Femur (tissue), 1 donor: ENCODE measurements at places on chromosomes 1 and 21.

- DNase-seq = no peak
Observed at GRCh38 chr1:81053826-81054225, 746.9 kb upstream of the ADGRL2 start.

- peak; percentile 73 for DNase-seq
Observed at GRCh38 chr1:213374369-213374768, 323.3 kb downstream of the RPS6KC1 start.

DNA sequence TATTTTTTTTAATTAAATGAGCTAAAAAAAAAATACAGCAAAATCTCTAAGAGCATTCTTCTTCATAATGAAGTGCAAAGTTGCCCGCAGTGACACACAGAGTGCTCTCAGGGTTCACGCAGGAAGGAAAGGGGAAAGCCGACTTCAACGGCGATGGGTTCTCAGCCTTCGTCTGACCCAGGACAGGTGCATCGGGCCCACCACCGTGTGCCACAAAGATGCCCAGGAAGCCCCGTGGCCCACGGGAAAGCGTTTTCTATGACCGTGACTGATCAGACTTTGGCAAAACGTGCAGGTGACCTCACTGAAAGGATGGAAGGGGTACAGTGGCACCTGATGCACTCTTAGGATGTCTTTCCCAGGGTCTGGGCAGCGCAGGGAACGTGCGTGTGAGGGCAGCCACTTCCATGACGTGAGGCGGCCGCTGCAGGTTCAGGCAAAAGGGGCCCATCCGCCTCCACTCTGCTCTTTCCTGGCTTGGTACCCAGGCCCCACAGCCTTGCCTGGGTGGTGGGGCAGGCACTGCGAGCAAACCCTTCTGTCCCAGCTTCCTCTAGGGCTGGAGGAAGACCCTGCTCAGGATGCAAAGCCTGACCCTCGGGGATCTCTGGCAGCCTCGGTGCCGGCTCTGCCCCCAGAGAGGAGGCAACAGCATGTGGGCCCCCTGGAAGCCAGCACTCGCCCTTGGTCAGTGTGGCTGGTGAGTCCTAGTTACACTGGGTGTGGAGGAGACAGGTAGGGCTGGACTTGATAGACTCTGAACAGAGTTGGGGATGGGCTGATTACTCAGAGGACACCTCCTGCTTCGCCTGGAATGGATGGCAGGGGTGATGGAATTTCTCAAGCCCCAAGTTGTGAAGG is 8.3 kb downstream of the LRRC47 start:
- no peak for DNase-seq

GRCh38 chr1:53048960-53049573 is 12.9 kb upstream of the PODN start:
- peak; percentile 44 for DNase-seq

- no peak for DNase-seq
Observed at GRCh38 chr1:219283541-219283940, 109.9 kb downstream of the LYPLAL1 start.

DNA sequence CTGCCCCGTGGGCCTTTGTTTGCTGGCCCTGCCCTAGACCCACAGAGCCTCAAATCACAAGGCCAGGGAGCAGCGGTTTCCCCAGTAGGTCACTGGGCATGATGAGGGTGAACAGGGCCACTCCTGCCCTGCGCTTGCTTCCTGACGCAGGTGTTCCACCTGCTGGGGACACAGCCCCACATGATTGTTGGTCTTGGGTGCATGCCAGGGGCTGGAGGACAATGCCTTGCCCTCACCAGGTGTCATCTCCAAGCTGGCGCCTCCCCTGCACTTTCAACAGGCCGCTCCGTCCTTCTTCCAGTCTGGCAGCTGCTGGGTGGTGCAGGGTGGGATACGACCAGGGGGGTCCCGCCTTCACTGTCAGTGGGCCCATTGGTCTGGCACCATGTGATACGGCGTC is 24.3 kb downstream of the IL10RB start:
- DNase-seq = no peak

GRCh38 chr1:75791022-75791421 is 5.0 kb downstream of the RABGGTB start:
- DNase-seq = no peak

- DNase-seq = no peak
Observed at GRCh38 chr1:221549815-221550214, 192.1 kb downstream of the DUSP10 start.

DNA sequence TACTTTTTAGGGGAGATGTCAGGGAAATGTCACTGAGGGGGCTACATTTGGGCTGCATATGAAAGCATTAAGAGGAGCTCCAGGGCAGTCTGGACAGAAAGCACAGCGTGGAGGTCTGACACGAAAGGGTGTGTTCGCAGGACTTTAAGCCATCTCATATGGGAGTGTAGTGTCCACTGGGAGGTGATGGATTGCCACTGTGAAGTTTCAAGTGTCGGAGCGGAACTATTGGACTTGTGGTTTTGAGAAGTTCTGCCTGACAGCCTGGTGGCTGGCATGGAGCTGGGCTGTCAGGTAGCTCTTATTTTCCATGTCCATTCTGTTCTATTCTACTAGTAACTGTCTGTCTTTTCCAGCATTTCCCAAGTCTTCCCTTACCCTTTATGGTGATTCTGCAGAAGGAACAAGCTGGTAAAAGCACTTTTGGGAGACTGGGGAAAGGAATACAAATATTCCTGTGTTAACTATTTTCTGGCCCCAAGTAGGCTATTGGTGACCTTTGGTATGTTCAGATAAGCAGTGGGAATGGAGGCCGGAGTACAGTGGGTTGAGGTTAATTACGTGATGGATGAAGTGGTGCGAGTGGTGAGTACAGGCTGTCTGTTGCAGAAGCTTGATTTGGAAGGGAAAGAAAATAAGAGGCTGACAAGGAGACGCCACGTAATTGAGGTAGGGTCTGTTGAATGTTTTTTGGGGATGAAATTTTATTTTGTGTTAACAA is 19.3 kb downstream of the B3GALT5 start:
- DNase-seq = no peak

GRCh38 chr1:15574741-15575140 is 10.1 kb downstream of the AGMAT start:
- no peak for DNase-seq

DNA sequence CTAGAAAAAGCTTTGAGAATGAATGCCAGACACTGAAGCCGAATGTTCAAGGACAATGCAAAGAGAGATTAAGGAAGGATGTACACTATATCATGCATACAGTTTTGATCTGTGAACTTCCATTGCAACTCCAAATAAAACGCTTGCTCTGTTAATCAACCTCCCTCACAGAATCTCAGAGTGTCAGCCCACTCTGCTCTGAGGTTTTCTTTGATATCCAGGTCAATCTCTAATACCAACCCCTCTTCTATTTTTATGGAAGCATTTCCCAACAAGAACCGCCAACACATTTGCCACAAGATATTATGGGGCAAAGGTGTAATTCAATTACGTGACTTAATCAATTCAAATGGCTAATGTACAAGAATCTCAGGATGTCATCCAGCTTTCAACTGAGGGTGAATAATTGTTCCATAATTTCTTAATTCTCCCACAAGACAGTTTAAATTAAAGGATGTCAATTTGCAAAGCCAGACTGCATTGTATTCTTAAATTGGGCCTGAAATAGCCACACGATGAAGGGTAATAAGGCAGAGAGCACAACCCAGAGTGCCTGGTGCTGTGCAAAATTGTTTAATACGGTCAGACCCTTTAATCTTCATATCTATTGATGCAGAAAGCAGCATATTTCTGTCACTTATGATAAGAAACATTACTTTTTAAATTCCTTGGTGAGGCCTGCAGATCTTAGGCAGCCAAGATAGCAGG is 459.2 kb upstream of the DAB1 start:
- DNase-seq = no peak

- no peak for DNase-seq
Observed at GRCh38 chr1:56916630-56917029, 49.2 kb downstream of the C8B start.

- no peak for DNase-seq
Observed at GRCh38 chr1:9529190-9529589, 10.1 kb upstream of the SLC25A33 start.

DNA sequence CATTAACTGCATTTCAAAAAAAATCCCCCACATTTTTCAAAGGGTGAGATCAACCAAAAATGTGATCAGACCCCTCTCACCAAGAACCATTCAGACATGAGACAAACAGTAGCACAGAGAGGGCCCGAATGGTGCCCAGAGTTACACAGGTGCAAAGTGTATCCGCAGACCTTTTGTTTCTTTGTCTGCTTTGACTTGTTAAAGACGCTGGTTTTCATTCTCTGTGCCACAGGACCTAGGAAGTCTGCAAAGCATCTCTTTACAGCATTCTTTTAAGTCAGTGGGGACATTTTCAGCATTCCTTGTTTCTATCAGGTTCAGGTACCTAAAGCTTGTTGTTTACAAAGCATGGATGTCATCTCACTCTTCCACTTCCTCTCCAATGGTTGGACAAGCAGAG is 87.2 kb upstream of the MAP1LC3C start:
- no peak for DNase-seq

GRCh38 chr1:229753764-229754551 is 127.9 kb downstream of the URB2 start:
- DNase-seq = no peak

DNA sequence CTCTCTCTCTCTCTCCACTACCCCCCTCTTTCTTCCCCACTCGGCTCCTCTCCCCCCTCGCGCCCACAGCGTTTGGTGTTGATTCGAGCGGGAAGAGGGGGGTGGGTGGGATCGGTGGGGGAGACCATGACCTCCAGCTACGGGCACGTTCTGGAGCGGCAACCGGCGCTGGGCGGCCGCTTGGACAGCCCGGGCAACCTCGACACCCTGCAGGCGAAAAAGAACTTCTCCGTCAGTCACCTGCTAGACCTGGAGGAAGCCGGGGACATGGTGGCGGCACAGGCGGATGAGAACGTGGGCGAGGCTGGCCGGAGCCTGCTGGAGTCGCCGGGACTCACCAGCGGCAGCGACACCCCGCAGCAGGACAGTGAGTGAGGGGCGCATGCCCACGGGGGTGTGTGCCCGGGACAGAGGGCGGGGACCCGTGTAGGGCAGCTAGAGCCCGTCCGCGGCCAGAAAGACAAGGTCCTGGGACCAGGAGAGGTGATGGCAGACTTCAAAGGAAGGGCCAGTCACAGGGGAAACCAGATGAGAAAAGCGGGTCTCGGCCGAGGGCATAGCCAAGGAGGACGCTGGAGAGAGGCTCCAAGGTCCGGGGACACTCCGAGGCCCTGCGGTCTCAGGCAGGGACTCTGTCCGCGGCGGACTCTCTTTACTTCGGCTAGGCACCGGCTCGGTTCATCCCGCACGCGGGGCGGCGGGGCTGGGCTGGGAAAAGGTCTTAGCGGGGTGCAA is at the start of gene PRRX1:
TSS of gene PRRX1 (plus strand) at position 39 of the 735 bp plus-strand sequence. CDS start at position 127, 88 bp downstream.
- peak; percentile 62 for DNase-seq

- no peak for DNase-seq
Observed at GRCh38 chr1:3226701-3227350, 157.8 kb downstream of the PRDM16 start.

- DNase-seq = no peak
Observed at GRCh38 chr1:53323316-53323715, 4.6 kb downstream of the LRP8 start.

GRCh38 chr21:32834211-32834915 is 62.8 kb upstream of the PAXBP1 start:
- DNase-seq = no peak

- no peak for DNase-seq
Observed at GRCh38 chr21:33071770-33072306, 1.9 kb downstream of the OLIG1 start.

DNA sequence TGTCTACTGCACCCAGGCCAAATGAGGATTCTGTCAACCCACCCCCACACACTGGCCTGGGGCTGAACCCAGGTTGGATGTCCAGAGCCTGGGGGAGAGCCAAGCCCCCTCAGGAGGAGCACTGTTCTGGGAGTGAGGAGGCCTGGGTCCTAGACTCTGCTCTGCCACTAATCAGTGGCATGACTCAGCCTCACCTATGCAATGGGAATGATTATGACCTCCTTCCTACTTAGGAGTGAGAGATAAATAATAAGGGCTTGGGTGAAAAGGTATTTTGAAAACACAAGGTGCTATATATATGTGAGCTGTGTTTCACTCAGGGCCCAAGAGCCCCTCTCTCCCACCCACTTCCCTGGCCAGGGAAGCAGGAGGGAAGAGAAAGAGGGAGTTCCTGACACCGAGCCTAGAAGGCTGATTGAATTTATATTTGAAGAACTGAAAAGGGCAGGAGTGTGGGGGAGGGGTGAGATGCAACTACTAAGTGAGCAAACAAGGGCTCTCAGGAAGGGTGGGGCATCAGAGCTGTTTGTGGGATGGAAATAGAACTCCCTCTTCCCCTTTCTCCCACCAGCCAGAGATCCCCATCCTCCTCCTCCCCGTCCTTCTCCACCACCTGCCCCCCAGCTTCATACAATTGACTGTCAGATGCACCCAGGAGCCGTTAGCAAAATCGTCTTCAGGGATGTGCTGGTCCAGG is 8.2 kb downstream of the IGSF9 start:
- no peak for DNase-seq

- no peak for DNase-seq
Observed at GRCh38 chr1:226598455-226598849, 49.9 kb downstream of the STUM start.
